ENCODE measurements at places on chromosomes 1 and 21.

GRCh38 chr1:217010253-217010652 is 287.0 kb upstream of the ESRRG start:
- no peak for DNase-seq

- no peak for DNase-seq
These were observed 44.6 kb downstream of the RASSF5 start for GRCh38 chr1:206551986-206552326.

DNA sequence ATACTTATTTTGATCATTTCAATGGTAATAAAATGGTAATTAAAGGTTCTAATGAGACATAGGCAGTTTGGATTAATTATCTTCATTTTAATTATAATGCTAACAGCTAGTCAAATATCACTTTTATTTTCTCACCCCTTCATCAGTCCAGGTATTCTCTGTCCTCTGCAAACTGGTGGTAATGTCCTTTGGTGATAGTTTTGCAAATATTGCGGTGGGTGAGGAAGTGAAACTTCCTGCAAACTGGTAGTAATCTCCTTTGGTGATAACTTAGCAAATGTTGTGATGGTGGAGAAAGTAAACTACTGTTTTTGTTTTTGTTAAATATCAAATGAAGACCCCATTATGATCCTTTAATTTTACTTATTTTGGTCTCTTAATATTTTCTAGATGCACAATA is 209.0 kb downstream of the AMY1C start:
- no peak for DNase-seq

DNA sequence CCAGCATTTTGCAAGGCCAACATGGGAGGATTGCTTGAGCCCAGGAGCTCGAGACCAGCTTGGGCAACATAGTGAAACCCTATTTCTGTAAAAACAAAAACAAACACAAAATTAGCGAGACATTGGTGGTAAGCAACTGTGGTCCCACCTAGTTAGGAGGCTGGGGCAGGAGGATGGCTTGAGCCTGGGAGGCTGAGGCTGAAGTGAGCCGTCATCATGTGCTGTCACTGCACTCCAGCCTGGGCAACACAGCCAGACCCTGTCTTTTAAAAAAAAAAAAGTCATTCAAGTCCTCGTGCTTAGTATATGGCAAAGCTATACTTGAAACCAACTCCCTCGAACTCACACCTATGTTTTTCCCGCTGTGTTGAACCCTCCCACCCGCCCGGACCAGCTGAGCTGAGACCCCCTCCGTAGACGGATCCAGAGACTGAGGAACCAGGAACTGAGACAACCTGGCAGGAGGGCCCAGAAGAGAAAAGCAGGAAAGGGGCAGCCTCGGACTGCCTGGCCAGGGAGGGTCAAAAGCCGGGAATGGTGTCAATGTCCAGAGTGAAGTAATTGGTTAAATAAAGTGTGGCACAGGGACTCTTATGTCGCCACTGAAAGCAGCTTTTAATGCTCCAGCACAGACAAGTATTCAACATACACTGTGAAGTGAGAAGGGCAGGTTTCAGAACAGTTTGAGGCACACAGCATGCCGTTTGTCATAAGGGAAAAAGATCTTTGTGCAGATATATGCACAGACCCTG is 32.8 kb upstream of the CASZ1 start:
- no peak for DNase-seq

- DNase-seq = no peak
These were observed 116.3 kb upstream of the HP1BP3 start for GRCh38 chr1:20903437-20903836.

- no peak for DNase-seq
These were observed 95.5 kb downstream of the DMRTB1 start for GRCh38 chr1:53554592-53555305.

GRCh38 chr1:153343040-153343681 is 5.5 kb downstream of the PGLYRP4 start:
- DNase-seq = no peak

DNA sequence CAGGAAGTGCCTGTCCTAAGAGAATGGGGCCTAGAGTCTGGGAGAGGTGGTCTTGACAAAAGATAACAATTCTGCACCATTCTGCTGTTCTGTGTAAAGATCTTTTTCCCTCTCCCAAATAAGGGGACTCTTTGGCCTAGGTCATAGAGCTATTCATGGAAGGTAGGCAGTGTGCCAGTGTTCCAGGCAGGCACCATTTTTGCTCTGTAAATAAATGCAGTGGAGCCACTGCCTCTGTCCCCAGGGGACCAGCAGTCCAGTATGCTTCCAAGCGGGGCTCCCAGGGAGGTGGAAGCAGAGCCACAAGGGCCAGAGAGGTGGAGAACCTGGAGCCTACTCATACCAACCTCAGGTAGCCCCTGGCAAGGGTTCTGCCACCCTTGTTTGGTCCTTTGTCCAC is 25.9 kb downstream of the KCNA2 start:
- no peak for DNase-seq

- no peak for DNase-seq
These were observed 6.2 kb downstream of the TMEM125 start for GRCh38 chr1:43275826-43276620.

DNA sequence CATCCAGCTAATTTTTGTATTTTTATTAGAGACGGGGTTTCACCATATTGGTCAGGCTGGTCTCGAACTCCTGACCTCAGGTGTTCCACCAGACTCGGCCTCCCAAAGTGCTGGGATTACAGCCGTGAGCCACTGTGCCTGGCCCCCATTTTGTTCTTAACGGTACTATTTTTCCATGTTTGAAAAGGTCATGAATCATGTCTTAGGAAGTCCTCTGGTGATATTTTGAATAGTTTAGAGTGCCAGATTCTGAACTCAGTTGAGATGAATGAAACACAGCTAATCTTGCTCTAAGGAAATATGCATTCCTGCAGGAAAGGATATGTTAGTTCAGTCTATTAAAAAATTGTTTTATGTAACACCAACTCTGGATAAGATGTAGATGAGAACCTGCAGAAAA is 62.6 kb upstream of the ATP2B4 start:
- DNase-seq = no peak

GRCh38 chr1:190759807-190760206 is 282.1 kb upstream of the BRINP3 start:
- no peak for DNase-seq

DNA sequence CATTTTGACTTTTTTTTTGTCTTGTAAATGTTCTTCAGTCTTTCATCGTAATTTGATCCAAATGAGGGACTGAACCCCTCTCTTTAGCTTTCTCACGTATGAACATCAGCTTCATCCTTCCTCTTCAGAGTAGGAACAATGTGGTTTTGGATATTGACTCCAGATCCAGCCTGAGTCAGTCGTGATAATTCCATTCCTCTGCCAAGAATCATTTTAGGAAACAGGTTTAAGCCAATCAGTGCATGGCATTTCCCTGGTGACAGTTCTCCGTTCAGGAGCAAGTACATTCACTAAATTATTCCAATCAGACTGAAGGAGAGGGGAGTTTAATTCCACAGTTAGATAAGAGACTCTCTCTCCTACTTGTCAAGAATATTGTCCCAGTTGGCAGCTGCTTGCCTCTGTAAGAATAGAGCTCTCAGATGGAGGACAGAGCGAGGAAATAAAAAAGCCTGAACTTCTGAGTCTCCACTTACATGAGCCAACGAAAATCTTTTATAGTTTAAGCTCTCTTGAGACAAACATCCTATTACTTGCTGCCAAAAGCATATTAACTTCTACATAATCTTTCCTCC is 18.6 kb downstream of the RHOU start:
- no peak for DNase-seq

DNA sequence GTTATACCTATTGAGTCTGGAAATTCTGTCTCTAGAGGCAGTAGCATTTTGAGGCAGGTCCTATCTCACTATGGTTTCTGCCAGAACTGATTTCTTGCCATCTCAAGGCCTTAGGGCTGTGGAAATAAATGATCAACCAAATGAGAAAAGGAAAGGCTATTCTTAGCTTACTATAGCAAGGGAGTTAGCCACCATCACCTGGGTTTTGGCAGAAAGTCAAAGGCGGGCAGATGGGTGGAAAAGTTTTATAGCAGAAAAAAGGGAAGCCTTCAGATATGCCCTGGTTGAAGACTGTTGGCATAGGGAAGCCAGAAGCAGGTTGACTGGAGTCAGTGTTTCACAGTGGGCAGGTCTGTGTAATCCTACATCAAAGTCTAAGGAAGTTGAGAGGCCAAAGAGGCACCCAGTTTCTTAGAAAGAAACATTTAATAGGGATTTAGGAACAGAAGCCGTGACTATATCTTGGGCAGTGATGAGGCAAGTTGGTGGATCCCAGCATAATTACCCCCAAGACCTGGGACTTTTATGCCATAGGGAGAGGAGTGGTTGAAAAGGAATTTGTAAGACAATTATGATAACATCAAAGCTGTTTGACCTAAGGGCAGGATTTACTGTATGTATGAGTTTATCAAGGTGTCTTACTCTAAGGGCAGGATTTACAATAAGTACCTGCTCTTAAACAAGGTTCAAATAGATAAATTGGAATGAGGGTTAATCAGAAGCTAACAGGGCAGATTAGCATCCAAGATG is 29.7 kb downstream of the CTH start:
- DNase-seq = no peak

DNA sequence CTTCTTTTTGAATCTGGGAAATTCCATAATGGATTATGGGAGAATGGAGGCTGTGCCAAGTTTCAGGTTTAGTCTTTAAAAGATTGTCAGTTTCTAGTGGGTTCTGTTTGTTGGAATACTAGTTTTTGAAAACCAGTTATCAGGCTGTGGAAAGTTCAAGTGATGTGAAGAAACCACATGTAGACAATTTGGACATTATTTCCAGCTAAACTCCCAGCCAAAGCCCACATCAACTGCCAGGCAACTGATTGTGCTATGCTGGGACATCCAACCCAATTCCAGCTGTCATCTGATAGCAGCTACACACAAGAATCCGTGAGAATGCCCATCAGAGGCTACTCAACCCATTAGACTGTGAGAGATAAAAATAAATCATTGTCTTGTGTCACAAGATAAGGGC is 546.1 kb upstream of the ADAMTS5 start:
- no peak for DNase-seq

DNA sequence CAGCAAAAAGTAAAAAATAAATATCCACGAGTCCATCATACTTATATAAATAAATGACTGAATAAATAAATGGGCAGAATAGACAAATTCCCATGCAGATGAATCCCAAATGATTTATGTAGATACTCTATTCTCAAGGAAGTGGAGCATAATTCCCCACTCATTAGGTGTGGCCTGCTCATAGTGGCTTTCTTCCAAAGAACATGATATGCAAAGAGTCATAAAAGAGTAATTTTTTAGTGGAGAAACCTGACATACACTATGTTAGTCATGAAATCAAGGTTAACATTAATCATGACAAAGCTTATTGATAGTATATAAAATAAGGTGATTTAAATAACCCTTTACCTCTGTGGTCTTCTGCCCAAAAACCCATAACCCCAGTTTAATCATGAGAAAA is 298.9 kb downstream of the DPYD start:
- no peak for DNase-seq

DNA sequence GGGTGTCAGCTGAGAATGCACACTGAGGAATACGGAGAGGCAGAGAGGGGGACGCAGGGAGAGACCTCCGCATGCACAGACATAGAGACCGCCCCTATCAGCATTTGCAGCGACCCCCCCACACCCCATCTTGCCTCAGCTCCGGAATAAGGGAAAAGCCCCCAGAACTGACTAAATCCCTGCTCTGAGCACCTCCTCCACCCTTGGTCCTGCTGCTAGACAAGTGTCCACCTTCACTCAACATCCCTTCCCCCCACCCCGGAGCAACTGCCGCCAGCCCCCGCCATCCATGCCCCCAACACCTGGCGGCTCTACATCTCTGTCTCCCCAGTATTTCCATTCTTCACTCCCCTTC is 769 bp downstream of the SV2A start:
- no peak for DNase-seq

DNA sequence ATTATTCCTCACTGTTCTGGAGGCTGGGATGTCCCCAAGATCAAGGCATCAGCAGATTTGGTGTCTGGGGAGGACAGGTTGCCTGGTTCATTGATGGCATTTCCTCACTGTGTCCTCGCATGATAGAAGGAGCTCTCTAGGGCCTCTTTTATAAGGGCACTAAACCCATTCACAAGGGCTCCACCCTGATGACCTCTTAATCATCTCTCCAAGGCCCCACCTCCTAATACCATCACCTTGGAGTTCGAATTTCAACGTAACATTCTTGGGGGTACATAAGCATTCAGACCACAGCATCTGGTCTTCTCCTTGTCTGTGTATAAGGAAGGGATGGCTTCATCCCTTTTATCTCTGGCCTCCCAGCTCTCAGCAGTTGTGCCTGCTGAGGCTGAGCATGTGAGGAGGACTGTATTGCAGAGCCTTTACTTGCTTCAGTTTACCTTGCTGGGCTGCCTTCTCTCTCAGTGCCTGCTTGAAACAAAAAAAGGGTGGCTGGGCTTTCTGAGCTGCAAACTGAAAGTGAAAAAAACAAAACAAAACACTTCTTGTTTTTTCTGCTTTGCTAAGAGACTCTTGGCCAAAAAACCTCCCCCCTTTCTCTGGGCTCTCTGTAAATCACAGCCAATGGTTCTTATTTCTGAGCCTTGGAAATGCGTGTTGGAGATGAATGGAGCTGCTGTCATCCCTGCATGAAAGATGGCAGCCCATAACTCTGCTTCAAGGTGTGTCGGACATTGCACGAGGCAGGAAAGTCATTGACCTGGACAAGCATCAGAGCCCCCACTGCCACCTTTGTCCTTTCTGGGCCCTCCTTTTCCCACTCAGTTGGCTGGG is 75.8 kb downstream of the RHOU start:
- DNase-seq = no peak

Measured in activated CD4-positive, alpha-beta T cell treated with anti-CD3 and anti-CD28 coated beads for 24 hours (primary cell).